ENCODE measurements at places on chromosomes 2 and 18.

GRCh38 chr2:45194596-45194995 is 185.3 kb upstream of the SIX2 start:
- DNase-seq: no peak

- DNase-seq: no peak
Observed at GRCh38 chr2:17638196-17638743, 97.8 kb downstream of the VSNL1 start.

DNA sequence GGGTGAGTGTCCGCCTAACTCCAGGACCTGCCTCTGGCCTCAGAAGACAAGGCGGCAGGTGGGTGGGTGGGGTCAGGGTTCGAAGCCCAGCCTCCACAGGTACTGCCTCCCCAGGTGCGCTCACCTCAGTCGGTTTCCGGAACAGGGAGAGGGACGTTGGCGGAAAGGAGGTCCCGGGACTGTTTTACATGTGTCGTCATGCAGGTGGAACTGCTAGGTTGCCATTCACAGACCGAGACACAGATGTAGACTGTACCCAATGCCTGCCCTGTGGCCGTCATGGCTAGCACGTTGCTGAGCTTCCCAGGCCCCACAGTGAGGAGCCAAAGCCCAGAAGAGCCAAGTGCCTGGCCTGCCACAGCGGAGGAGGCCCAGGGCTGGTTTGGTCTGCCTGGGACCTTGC is 284.0 kb upstream of the HS6ST1 start:
- no peak for DNase-seq

DNA sequence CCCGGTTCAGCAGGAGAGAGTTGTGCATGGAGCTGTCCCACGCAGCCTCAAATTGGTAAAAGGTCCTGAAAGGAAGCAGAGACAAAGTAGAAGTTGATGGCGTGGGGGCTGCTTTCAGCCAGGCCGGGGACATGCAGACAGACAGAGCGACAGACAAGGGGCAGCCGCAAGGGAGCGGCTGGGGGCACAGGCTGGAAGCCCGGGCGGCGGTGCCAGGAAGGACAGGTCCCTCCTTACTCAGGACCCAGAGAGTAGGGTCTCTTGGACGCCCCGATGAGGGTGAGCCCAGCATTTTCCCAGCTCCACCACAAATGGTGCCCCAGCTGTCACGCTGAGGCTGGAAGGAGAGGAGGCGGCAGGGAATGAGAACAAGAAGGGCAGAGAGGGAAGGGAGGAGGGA is 35.2 kb downstream of the AQP12A start:
- no peak for DNase-seq

- no peak for DNase-seq
Observed at GRCh38 chr2:71950256-71951082, 197.2 kb downstream of the CYP26B1 start.

GRCh38 chr2:174844295-174844708 is 80.0 kb upstream of the CHRNA1 start:
- DNase-seq: no peak

GRCh38 chr2:61705625-61706024 is 148.2 kb downstream of the FAM161A start:
- no peak for DNase-seq

GRCh38 chr2:130387071-130387400 is 31.2 kb downstream of the PTPN18 start:
- no peak for DNase-seq

All from GM12891 (cell line).